ELF-1 (cell line): ENCODE measurements at places on chromosomes 7 and 10.

- no peak for DNase-seq
Observed at GRCh38 chr7:150569245-150569955, 2.2 kb downstream of the GIMAP4 start.

- DNase-seq: no peak
Observed at GRCh38 chr7:76002822-76003221, 8.4 kb upstream of the TMEM120A start.

GRCh38 chr10:50400694-50401093 is 149.4 kb upstream of the ASAH2 start:
- no peak for DNase-seq

GRCh38 chr7:21305455-21306235 is 122.2 kb upstream of the SP4 start:
- no peak for DNase-seq

DNA sequence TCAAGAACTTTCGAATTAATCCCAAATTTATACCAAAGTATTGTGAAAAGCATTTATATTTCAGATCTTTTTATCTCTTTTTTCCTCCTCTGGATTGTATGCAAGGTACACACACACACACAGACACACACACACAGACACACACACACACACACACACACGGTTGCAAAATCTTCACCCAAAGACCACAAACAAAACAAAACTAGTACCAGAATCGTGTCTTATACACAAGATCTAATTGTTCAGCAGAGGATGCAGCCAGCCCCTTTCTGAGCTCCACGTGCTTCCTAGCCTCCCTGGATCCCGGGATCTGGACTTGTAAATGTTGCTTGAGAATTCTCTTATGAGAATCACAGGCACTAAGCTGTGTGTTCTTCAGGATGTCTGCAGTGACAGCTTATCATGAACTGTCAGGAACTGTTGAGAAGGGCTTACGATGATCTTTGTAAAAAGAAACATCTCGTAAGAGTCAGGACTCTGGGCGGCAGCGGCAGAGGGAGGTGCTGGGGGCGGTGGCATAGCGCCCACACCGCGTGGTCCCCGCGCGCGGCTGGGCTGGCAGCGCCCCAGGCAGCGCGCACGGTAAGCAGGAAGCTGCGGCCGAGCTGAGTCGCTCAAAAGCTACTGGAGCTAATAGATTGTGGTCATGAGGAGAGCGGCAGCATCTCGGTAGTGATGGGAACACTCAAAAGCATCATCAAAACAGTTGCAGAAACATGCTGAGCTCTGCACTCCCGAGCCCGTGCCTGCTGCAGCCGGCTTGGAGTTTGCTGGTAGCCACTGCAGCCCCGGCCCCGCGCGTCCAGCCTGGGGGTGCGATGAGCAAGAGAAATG is 277.6 kb downstream of the GATA3 start:
- DNase-seq: peak; percentile 66

- no peak for DNase-seq
Observed at GRCh38 chr10:51770709-51771108, 71.3 kb upstream of the CSTF2T start.

DNA sequence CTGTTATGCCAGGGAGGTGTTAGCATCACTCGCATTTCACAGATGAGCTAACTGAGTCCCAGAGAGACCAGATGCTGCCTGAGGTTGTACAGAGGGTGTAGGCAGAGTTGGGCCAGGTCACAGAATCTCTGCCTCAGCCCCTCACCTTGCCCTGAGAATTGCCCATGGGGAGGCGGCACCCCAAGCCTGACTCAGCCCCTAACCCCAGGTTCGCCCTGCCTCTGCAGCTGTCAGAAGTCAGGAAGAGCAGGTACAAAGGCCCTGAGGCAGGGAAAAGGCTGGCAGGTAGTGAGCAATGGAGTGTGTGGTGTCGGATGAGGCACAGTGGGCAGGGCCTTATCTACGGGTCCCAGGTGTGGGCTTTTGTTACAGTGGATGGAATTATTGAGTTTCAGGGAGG is 79.4 kb downstream of the MYL10 start:
- DNase-seq: no peak

DNA sequence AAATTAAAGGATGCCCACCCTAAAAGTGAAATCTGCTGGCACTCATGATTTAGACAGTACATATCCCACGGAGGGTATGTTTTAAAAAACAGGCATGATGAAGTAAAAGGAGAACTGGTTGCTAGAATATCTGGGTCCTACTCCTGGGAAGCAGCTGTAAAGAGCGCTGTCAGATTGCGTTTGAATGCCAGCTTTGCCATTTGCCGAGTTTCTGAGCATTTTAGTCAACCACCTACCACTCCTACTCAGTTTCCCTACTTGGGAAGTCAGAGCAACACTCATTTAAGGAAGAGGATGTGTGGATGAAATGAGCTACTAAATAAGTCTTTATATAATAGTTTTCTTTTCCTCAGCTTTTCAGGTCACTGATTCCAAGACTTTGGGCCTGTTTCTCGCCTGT is 1.1 kb upstream of the UMAD1 start:
- DNase-seq: no peak

DNA sequence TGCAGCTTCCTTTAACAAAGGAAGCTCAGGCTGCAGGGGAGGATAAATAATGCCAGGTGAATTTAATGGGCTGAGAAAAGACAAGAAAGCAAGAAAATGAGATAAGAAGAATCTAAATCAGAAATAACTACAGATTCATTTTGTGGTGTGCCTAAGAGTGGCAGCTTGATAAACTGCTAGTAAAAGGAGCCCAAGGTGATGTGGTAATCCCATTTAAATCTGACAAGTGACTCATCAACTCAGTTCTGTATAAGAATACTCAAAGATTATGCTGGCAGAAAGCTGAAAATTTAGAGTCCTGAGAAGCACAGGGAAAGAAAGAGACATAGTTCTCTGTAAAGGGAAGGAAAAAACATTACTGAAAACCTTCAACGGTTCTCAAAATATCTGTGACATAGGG is 109.4 kb upstream of the PDE1C start:
- no peak for DNase-seq

GRCh38 chr7:97026715-97027426 is 2.2 kb upstream of the DLX5 start:
- no peak for DNase-seq

DNA sequence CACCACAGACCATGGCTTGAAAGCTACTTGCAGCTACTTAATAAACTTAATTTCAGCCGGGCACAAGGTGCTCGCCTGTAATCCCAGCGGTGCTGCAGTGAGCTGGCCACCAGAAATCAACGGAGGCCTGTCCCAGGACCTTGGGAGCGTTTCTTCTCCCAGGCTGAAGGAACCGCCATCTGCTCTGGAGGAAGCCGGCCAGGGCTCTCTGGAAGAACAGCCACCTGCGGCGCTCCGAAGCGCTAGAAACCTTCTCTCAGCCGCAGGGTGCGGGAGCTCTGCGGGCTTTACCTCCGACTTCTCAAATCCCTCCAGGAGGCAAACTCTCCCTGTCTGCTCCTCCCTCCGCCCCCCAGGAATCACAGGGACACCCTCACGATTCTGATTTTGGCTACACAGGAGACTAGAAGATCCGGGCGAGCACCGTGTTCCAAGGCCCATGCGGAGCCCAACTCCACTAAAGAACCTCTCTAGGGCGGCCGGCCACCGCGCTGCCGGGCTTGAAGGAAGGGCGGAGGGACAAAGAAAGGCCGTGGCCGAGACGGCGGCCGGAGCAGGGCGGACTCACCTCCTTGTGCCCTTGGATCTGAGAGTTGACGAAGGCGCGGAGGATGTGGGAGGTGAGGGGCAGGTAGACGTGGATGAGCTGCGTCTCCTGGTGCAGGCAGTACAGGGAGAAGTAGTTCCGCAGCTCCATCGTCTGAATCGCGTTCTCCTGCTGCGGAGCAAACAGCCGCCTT is 14.4 kb downstream of the NUDT1 start:
- DNase-seq: no peak

DNA sequence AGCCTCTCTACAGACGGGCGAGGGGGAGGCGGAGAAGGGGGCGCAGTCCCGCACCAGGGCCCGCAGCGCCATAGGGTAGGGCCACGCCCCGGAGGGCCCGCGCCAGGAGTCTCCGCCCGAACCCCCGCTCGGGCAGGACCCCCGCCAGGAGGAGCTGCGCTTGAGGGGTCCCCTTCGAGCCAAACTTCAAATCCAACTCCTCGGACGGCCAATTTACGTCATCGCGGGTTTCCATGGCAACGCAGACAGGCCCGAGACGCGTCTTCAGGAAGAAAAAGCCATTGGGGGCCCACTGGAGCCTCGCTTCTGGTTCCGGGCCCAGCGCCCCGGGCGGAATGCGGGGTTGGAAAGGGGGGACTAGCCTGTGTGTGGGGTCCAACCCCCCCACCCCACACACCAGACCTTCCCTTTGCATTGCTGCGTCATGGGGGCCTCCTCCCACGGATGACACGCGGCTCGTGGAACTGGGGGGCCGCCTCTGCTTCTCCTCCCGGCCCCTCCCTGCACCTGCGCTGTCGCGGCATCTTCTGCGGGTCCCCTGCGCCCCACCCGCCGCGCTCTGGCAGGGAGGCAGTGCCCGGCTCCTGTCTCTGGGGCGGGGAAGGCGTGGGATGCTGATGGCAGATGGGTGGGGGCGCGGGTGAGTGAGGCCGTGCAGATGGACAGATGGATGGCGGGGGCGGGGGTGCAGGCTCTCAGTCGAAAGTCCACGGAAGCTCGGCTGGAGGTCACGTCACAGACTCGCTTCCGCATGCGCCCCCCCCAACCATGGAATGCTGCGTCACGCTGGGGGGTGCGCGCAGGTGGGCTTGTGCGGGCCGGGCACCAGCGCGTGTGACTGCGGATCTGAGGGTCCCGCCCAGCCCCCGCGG is 1.2 kb downstream of the CALY start:
- DNase-seq: peak; percentile 39

DNA sequence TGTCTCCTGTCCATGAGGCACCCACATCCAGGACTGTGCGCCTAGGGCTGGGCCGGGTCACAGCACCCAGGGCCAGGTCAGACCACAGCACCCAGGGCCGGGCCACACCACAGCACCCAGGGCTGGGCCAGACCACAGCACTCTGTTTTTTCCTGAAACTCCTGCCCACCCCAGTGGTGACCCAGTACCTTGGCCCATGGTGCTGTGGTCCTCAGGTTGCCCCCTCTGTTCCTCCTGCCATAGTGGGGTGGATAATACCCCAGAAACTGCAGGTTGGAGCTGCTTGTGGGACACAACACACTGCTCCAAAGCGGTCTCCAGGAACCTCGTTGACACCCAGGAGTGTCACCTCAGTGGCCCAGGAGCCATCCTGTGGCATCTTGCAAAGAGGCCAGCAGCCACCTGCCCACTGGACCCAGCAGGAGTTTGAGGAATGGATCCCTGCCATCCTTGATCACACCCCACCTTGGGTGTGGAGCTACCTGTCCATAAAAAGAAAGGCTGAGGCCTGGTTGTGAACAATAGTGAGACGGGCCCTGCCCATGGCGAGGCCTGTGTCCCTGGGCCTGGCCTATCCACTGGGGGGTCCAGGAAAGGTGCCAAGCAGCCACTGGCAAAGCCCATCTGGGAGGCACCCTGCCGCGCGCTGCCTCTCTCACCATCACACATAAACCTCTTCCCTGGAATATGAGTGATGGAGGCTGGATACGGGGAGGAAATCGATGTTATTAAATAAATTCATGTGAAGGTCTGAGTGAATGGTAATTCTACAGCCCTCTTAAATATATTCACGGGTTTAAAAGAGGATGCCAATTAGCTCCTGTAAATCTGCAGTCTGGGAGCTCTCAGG is 89.0 kb downstream of the NKX6-2 start:
- DNase-seq: no peak

GRCh38 chr10:2223548-2224320 is 486.4 kb upstream of the ADARB2 start:
- DNase-seq: no peak
